ENCODE measurements at places on chromosomes 1 and 21.
A peak's percentile ranks its signal among the peaks of the same experiment; 100 is the strongest.

DNA sequence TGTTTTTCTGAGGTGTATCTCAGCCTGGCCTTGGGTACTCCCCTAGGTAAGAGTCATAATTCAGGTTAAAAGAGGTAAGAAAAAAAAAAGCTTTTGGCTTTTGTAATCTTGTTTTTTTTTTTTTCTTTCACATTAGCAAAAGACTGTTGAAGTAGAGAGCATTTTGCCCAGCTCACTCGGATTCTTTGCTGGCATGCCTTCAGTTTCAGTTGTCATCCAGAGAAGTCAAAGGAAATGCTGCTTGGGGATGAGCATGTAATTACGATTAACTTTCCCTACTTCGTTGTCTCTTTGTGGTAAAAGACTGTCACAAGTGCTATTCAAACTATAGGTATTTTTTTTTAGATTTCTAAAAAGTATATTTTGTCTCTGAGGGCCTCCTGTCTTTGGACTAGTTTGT lies 6.3 kb downstream of the BACH1 start:
- DNase-seq = no peak

- no peak for DNase-seq
These were observed 93.0 kb downstream of the NUF2 start for GRCh38 chr1:163414778-163415177.

GRCh38 chr1:116833718-116834117 lies 76.0 kb upstream of the PTGFRN start:
- no peak for DNase-seq

GRCh38 chr21:16797540-16797939 lies 715.3 kb upstream of the CXADR start:
- DNase-seq = no peak

GRCh38 chr1:113983391-113983790 lies 4.1 kb downstream of the OLFML3 start:
- DNase-seq = no peak

DNA sequence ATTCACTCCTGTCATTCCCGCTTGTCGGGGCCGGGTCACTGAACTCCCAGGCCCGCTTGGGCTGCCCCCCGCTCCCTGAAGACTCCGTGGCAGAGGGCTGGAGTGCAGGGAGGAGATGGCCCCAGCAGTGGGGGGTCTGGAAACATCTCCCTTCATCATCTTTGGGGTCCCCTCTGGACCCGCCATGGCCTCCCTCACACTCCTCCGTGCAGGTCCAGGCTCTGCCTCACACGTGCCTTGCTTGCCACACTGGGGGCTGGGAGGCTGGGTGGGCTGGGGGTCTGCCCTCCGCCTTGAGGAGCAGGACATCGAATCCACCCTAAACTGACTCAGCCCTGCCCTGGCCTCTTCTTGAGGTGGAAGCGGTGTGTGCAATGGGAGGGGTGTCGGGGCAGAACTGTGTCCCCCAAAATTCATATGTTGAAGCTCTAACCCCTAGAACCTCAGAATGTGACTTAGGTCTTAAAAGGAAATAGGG lies 35.2 kb downstream of the POFUT2 start:
- DNase-seq = no peak

DNA sequence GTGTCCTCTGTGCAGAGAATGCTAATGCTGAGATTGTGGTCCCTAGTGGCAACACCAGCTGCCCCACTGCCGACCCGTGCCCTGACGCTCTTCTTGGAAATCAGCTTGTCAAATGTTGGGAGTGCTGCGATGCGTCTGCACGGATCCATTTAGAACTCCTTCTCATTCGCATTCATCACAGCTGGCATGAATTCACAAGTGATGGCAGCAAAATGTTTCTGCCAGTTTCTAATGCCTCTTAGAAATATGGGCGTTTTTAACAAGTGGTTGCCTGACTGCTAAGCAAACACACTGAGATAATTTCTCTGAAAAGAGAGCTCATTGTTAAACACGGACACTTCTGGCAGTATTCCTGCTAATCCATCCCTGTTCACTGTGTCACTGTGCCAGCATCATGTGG lies 131.9 kb upstream of the KCNJ6 start:
- DNase-seq = no peak

DNA sequence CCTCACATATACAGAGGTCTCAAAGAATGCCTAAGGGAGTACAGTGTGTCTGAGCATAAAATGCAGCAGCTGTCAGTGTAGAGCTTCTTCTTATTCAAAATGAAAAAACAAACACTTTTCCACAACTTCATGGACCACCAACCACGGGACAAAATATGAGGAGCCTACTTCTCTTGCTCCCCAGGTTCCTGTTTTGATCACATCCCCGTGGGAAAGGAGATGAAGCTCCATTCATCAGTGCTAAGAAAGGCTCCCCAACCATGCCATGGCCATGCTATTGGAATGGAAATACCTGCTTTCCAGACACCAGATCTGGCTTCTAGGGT lies 383 bp downstream of the CD48 start:
- DNase-seq = no peak

DNA sequence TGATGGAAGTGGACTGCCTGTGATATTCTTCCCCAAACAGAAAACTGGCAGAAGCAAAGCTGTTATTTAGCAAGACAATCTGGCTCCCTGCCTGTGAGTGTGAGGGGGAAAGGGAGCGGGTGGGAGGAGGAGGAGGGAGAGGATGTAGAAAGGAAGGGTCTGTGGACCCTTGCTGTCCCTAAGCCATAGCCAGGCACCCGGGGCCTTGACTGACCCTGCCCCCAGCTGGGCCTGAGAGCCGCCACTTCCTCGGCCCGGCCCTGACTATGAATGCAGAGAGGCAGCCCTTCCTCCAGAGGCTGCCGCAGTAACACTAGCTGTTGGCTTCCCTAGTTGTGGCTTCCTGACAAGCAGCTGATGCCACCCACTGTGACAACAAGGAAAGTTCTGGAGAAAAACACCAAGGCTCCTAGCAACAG lies 13.9 kb downstream of the PLA2G2F start:
- DNase-seq = no peak

DNA sequence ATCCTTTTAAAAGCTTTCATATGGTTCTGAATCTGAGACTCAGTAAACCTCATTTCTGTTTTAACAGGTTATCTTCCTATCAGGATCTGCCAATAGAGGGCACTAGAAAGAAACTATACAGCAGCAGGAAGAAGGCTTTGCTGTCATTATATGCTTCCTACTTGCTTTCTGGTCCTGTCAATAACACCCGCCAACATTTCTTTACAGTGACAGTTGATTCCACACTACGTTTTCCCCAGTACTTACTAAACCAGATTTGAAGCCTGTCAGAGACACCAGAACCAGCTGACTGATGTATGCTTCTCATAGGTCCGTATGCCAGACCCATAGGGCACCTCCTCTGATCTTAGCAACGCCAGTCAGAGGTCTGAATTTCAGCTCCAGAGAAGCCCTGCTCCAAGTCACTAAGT lies 341.0 kb upstream of the NEGR1 start:
- no peak for DNase-seq

GRCh38 chr1:12189328-12189682 lies 22.5 kb downstream of the TNFRSF1B start:
- DNase-seq = no peak

DNA sequence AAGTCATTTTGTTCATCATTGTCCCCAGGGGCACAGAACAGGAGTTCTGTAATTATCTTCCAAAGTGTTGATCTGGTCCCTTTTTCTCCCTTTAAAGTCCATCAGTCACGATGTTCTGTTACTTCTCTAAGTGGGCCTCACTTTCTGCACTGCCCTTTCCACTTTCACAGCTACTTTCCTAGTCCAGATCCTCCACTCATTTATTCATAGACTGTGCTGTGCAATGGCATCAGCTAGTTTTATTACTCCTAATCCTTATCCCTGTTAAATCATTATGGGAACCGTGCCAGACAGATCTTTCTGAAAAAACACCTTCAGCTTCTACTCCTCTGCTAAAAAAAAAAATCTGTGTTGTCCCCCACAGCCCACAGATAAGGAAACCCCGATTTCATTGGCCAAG lies 64.0 kb upstream of the BCL10 start:
- DNase-seq = no peak

DNA sequence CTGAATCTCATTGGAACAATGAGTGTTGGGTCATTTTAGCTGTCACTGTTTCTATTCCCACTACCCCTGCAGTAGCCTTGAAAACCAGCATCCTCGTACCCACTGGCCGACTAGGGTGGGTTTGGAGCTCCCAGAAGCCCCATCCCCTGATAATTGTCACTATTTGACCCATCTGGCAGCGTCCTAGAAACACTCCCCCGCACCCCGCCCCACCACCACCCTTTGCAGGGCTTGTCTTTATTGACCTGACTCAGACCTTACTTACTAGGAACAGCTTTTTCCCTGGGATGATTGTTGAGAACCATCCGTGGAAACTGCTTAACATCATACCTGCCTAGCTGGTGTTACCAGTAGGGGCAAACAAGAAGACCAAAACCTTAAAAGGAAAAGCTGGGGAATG lies 28.4 kb upstream of the AGPAT3 start:
- no peak for DNase-seq

DNA sequence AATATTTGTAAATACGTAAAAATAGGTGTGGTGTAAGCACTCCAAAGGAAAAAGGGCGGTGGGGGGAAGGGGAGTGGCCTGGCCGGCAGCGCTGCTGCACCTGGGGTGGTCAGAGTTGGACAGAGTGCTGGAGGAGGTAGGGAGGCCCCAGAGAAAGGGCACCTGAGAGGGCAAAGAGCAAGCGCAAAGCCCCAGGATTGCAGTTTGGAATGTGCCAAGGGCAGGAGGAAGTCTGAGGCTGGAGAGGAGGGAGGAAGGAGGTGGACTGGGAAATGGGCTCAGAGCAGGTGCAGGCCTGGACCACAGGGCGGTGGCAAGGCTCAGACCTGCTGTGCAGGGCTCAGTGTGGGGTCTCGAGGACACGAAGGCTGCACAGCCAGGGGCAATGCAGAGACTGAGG lies 30.6 kb downstream of the LDLRAP1 start:
- no peak for DNase-seq

GRCh38 chr1:19262047-19262446 lies 10.4 kb downstream of the MRTO4 start:
- DNase-seq = no peak

GRCh38 chr1:228308628-228309325 lies 97.9 kb downstream of the TRIM11 start:
- no peak for DNase-seq

DNA sequence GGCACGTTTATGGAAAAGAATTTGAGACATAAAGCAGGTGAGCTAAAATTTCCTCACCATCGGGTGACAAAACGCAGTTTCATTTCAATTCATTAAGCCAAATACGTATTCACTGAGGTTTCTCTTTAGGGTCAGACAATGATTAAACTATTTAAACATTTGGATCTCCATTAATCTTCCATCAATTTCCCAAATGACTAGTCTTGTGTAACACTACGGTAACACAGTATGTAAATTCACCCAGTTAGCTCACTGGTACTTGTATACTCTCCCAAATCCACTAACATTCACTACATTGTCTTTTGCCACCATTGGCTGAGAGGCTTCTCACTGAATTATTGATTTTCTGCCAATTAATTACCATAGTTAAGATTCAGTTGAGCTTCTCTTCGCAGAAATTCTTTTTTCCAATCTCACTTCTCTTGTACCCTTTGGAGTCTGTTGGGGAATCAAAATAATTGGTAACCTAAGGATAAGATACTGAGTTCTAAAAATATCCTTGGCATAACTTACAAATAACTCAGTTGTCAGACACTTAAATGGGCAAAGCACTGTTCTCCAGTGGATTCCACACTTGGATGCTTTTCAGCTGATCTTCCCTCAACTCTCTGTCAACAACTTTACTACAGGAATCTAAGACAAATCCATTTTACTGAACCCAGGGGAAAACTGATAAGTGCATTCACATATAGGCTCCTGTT lies 40.7 kb downstream of the SIPA1L2 start:
- DNase-seq = no peak

- peak; percentile 27 for DNase-seq
These were observed at the start of gene GNG4 for GRCh38 chr1:235649368-235650163. TSS of gene GNG4 (minus strand) at chr1:235649784. CDS start at chr1:235583838, 65,946 bp downstream.

DNA sequence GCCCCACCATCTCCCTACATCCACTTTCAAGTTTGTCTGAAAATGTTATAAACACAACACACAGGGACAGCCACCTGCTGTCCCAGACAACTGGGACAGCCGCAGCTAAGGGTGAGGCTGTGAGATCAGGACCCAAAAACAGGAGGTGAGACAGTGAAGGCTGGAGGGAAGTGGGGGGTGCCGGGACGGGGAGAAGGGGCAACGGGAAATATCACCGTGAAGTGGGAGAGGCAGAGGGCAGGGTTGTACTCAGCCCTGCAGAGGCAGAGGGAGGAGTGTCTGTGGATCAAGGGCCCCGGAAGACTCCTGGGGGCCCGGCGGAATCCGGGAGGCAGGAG lies 114.4 kb downstream of the CASZ1 start:
- no peak for DNase-seq

GRCh38 chr1:210949039-210949438 lies 184.9 kb downstream of the KCNH1 start:
- no peak for DNase-seq

DNA sequence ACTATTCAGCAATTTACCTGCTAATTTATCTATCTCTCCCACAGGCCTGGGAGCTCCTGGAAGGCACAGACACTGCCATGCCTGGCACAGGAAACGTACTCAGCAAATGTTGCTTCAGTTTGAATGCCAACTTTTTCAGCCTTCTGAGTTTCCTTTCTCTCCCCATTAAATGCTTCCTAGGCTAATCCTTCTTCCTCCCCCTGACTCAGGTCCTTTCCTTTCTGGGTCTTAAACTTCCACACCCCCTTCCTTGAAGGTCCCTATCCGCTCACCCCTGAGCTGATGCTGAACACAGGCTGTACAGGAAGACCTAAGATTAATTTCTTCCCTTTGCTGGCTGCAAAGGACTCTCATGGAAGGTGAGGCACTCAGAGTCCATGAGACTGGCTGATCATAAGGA lies 40.3 kb upstream of the ECE1 start:
- DNase-seq = no peak
